ENCODE measurements at places on chromosomes 3 and 15.

DNA sequence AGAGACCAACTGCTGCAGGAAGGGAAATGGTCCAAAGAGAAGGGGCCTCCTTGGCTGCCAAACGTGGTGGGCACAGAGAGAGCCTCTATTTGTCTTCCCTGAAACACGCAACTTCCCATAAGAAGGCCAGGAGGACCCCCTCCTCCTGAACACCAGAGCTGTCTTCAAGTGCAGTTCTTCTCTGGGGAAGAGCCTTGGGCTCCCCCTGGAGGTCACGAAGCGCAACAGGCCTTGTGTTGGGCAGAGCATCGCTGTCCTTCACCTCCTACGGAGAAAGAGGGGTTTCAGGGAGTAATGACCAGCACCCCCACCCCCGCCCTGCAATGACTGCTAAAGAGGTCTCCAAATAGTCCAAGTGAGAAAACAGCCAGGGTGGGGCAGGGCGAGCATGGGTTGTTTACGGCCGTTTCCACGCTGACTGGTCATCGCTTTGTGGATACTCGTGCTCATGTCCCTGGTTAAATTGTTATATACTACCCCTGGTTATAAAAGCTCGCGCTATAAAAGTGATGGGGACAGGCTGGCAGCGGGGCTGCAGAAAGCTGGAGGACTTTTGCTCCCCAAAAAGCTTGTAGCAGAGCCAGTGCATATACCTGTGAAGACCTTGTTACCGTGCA, 397.5 kb upstream of the ATP10A start:
- peak; percentile 50 for DNase-seq

GRCh38 chr3:89973156-89973555, 865.7 kb downstream of the EPHA3 start:
- no peak for DNase-seq

DNA sequence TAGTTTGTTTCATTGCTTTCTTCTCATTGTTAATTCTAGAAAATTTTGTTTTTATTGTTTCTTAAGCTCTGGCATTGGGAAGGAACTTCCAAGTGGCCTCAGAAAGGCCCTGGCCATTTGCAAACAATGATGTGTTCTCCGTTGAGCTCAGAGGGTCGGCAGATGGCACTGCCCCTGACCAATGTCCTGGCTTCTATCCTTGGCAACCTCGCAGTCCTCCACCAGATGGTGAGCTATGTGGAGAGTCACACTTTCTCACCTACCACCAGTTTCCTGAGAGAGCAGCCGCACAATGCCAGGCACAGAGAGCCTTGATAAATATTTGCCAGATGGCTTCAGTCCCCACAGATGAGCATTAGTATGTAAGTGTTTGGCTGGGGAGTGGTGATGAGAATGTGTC, 343.7 kb downstream of the EPHB1 start:
- DNase-seq, result no peak

- DNase-seq, result no peak
Measured at GRCh38 chr3:67598814-67599556, 55.4 kb downstream of the SUCLG2 start.

DNA sequence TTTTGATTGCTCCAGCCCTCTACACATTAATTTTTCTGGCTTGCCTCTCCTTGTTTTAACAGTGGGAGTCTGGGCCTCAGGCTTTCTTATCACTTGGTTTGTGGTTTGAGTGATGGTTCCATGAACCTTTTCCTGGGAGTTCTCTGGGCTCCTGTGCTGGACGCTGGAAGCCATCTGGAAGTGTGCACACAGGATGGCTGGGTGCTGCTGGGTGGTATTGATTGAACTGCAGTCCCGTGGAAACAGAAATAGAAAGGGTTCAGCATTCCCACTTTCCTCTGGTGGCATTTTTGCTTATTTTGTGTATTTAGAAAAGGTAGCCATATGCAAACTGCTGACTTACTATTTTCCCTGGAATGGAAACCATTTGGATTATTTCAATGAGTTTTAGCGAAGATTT, 25.6 kb downstream of the MITF start:
- DNase-seq, result no peak

- DNase-seq, result no peak
Measured at GRCh38 chr3:125605756-125606155, 10.5 kb upstream of the OSBPL11 start.

DNA sequence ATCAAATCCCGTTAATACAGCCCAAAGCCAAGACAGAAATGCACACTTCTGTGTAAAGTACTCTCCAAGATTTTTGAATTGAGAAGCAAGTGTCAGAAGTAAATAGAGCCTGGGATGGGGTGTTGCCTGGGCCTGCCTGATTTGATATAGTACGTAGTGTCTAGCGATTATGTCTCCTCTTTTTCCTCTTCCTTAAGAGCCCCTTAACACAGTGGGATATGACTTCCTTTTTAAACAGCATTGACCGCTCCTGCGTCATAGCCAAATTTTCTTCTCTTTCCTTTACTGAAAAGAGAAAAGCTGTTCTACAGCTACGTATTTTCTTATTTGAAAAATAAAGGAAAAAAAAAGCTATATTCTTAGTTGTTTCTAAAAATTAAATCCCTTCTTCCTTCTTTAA, 97.7 kb downstream of the PLCL2 start:
- no peak for DNase-seq

DNA sequence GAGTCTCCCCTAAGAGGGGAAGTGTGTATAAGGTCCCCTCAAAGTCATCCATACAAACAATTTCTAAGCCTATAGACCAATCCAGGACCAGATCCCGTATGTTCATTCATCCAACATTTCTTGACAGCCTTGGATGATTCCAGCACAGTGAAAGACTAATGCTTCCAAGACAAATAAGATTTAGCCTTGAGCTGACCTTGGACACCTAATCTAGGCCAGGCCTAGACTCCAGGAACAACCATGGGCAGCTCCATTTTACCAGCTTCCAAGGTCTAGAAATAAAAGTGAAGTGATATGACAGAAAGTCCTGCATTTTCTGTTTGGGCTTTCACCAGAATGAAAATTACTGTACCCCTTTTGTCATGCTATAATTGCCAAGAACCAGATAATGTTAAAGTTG, 67.9 kb upstream of the BCL6 start:
- no peak for DNase-seq

DNA sequence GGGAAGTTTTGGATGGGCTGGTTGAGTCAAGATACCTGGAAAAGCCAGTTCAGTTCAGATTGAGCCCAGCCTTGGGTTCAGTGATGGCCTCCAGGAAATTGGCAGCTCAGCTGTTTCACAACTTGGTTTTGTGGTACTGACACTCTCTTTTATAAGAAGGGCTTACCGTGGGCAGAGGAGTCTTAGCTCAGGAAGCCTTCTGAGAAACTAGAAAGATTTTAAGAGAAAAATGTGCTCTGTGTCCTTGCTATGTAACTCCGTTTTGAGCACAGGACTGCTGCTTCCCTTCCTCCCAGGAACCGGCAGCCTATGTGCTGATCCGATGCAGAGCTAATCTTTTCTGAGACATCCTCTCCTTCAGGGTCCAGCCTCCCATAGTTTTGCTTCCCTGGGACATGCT, 46.6 kb upstream of the RASGRP1 start:
- no peak for DNase-seq

GRCh38 chr3:127233371-127233770, 40.4 kb downstream of the PRR23E start:
- DNase-seq, result no peak

Measured in AG10803 (cell line).